ENCODE measurements at places on chromosomes 16 and 17.

DNA sequence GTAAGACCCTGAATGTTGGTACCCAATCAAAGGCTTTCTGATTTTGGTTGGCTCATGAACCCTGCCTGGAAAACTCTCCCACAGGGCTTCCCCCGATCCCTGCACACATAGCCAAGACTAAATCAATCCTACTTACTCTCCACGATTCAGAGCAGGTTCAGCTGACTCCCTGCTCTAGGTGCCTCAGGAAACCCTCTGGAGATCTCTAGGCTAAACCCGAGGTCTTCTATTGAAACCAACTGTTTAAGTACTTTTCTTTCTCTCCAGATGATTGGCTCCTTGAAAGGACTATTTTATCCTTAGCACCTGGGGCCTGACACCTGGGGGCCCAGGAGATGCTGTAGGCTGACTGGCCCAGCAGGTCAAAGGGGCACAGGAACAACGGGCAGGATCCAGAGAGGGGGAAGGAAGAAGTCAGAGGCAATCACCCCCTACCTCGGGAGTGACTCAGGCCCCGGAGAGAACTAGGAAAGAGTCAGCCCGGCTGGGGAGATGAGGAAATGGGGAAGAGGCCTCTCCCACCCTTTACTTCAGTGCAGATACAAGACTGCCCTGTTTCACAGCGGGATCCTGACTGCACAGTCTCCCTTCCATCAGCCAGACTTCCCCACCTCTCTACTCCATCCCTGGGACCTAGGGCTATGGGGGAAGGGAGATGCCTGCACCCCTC is 2.0 kb downstream of the TBC1D10B start:
- DNase-seq = no peak

GRCh38 chr17:282000-282911 is 70.4 kb downstream of the RPH3AL start:
- no peak for DNase-seq

DNA sequence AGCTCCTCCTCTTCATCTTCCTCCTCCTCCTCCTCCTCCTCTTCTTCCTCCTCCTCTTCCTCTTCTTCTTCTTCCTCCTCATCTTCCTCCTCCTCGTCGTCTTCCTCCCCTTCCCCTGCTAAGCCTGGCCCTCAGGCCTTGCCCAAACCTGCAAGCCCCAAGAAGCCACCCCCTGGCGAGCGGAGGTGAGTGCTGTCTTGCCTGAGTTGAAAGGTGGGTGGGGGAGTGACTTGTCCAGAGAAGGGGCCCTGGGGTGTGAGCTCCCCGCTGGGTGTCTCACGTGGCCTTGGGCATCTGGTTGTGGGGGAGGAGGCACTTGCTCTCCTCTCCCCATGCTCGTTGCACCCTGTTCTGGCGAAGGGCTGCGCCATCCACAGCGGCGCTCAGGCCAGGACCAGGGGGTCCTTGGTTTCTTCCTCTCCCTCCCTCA is 8.0 kb downstream of the ELOB start:
- no peak for DNase-seq

DNA sequence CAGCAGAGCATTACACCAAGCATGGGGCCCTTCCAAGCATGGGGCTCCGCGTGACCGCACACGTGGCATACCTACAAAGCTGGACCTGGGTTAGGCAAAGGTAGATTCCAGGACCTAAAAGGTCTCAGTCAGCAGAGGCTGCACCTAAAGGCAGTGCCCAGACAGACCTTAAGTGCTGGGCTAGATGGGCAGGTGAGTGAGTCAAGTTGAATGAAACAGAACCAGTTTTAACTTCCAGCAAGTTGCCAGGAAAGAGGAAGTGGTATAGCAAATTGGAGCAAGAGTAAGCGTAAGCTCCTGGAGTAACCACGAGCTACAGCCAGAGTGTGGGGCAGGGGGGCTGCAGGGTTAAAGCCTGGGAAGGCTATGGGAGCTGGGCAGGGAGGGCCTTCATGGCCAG is 49.5 kb downstream of the SRCIN1 start:
- no peak for DNase-seq

DNA sequence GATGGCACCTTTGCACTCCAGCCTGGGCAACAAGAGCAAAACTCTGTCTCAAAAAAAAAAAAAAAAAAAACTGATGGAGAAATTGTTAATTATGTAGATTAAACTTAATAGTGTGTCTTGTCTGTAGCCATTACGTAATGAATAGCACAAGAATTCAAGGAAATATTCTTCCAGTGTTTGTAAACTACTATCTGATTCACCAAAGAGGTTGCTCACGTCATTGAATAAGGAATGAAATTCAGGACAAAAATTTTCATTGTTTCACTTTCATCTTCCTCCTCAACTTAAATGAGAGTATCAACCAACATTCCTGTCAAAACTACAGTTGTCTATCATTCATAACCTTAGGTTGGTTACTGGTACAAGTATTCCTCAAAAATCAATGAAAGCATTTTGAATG is 30.7 kb upstream of the MYO18A start:
- DNase-seq = no peak

DNA sequence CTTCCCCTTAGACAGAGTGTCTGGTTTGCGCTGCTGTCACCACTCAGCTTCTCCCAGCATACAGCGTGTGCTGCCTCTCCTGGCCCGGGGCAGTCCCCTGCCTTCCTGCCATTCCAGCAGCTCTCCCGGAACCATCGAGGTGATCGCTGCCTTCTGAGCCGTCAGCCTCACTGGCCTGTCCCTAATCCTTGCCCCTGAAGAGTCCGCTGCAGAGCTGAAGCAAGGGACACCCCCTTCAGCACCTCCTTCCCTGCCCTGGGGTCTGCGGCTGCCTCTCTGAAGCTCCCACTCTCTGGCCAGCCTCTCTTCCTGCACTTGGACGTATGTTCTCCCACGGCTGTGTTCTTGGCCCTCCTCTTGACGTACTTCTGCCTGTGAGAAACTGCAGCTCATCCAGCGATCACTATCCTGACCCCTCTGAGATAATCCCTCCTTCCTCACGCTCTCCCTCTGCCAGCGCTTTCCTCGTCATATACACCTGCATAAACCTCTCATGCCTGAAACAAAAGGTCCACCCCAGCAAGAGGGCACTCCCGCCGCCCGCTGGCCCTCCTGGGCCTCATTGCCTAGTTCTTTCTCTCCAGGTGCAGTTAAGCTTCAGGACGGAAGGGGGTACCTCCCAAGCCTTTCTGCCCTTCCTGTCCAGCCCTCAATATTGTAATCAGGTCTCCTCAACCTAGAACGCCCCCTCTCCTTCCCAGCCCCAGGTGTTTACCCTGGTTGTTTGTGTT is 220.6 kb upstream of the CHMP6 start:
- DNase-seq = no peak

GRCh38 chr17:9209781-9210370 is 188.6 kb downstream of the NTN1 start:
- DNase-seq = no peak

GRCh38 chr17:34220045-34220751 is 34.9 kb upstream of the CCL2 start:
- DNase-seq = no peak

DNA sequence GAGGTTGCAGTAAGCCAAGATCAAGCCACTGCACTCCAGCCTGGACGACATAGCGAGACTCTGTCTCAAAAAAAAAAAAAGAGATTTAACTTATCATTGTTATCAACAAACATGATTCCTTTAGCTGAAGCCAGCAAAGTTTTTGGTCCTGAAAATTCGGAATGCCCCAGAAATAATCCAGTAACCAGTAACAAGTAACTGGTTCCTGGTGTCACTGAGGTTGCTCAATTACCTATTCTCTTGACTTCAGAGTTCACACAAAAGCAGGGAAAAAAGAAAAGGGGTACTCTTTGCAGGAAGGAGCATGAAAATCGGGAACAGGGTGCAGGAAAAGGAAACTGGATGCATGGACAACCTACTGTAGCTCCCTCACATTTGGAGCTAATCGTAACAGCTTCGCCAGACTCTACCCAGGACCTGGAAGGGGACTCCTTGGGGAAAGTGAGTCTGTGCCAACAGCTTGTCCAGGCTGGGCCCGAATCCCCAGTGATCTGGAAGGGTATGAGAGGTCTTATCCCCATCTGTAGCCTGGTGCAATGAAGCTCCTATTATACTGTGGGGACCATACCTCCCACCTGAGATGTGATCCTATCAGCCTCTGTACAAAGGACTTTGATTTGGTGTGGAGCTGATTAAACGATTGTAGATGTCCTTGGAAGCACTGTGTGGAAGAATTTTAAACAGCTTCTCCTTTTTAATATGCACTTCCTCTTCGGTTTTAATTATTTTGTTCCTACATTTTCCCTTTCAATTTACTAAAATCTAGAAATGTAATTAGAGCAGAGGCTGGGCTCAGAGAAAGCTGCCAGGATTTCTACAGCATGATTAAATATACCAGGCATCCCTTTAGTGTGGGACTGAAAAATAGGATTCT is 3.4 kb upstream of the SPOP start:
- no peak for DNase-seq

- DNase-seq = no peak
These were observed 45.7 kb downstream of the OMG start for GRCh38 chr17:31251105-31251969.

- no peak for DNase-seq
These were observed 4.0 kb downstream of the CBFA2T3 start for GRCh38 chr16:88973007-88973410.

- DNase-seq = no peak
These were observed 24.0 kb downstream of the MYO19 start for GRCh38 chr17:36510636-36511035.

DNA sequence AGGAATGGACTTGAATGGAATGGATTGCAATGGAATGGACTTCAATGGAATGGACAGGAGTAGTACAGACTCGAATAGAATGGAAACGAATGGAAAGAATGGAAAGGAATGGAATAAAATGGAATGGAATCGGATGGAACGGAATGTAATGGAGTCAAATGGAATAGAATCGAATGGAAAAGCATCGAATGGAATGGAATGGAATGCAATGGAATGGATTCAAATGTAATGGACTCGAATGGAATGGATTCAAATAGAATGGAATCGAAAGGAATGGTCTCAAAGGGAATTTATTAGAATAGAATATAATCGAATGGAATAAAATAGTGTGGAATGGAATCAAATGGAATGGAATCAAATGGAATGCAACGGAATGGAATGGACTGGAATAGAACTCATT is 484.9 kb upstream of the WSB1 start:
- peak; percentile 0 for DNase-seq

GRCh38 chr17:55023626-55024025 is 55.1 kb downstream of the STXBP4 start:
- no peak for DNase-seq

DNA sequence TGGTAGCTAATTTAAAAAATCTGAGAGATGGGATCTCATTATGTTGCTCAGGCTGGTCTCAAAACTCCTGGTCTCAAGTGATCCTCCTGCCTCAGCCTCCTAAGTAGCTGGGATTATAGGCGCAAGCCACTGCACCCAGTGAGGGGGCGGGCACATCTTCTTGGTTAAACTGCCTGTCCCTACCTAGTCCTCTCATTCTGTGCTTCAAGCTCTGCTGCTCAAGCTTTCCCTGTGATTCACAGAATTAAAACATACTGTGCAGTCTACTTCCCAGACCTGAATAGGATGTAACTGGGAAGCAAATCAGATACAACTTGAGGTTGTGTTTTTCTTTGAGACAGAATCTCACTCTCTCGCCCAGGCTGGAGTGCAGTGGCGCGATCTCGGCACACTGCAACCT is 2.3 kb downstream of the MRPL38 start:
- DNase-seq = no peak

GRCh38 chr16:7382521-7382920 is 49.9 kb downstream of the RBFOX1 start:
- no peak for DNase-seq

DNA sequence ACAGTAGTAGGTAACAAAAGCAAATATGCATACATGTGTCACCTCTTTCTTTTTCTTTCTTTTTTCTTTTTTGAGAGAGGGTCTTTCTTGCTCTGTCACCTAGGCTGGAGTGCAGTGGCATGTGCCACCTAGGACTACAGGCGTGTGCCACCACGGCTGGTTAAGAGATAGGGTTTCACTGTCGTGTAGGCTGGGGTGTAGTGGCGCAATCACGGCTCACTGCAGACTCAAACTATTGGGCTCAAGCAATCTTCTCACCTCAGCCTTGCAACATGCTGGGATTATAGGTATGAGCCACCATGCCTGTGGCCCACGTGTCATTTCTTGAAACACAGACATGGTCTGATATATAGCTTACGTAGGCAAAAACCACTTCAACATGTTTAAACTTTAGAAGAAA is 397.7 kb upstream of the PMFBP1 start:
- DNase-seq = no peak

GRCh38 chr17:74309902-74310301 is 16.1 kb upstream of the KIF19 start:
- no peak for DNase-seq

GRCh38 chr16:70681382-70682238 is 4.2 kb downstream of the MTSS2 start:
- no peak for DNase-seq

DNA sequence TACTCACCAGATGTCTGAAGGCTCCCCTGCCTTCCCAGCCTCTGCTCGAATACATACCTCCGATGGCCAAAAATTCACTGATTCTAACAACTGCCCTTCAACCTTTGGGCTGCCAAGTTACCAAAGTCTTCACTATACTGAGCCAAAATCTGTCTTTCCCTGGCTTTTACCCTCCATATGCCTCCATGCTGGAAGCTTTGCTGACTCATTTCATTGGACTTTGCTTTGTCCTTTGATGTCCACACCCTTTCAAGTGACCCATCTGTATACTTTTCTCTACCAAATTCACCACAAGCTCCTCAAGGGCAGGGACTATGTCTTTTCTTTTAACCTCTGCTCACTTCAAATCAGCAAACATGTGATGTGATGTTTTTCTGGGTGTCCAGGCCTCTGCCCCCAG is 21.0 kb upstream of the MTMR4 start:
- DNase-seq = no peak

DNA sequence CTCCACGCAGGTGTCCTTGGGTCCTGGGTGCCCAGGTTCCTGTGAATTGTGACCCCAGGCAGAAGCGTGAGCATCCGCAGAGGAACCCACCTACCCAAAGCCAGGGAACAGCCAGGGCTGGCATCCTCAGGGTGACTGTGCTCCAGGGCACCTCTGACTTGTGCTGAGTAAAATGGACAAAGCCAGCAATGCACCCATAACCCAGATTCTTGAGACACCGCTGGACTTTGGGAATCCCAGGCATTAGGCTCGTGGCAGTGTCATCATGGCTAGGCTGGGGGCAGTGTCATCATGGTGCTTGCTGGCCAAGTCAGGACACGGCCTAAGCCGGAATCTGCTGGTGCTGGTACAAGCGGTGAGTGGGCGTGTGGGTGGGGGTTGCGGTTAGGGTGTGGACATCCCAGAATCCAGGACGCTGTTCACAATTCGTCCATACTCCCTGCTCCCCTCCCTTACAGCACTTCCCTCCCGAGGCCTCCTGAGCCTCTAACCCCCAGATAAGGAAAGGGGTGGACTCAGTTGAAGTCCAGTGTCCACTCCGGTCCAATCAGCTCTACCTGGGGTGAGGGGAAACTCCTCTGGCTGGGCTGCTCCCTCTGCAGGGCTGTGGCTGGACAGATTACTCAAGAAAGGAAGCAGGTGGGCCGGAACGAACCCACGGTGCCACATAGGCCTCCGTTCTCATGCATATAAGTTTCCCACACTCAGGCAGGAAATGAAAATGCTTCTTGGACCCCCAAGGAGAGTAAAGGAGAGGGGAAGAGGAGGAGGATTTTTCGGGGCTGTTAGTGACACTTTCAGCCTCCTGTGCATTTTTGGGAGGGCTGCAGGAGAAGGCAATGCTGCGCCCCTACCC is 138.9 kb downstream of the SEC14L1 start:
- no peak for DNase-seq

GRCh38 chr17:77456951-77457548 is 316.3 kb downstream of the SEC14L1 start:
- no peak for DNase-seq

- DNase-seq = no peak
These were observed at the start of gene DOK4 for GRCh38 chr16:57485916-57486857. Gene DOK4, minus strand, starts transcription at chr16:57486493. Its CDS starts 6,986 bp downstream, at chr16:57479507.

Data from AG04449 (cell line).